ENCODE measurements at places on chromosomes 4 and X.

DNA sequence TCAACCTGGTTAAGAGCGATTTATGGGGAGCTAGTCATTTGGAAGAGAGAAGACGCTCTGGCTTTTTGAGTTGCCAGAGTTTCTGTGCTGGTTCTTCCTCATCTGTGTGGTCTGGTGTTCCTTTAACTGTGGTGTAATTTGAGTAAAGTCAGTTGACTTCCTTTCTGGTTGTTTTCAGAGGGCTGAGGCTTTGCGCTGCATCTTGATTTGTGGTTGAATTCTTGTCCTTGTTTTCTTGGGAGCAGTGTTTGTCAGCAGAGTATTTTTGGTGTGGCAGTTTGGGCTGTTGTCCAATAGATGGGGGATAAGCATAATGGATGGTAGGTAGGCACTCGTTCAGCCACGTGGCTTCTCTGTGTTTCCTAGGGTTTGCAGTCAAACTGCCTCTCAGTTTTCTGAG lies 2143.2 kb upstream of the TENM3 start:
- no peak for DNase-seq

- no peak for DNase-seq
Measured at GRCh38 chrX:71131510-71131909, 13.1 kb downstream of the MED12 start.

DNA sequence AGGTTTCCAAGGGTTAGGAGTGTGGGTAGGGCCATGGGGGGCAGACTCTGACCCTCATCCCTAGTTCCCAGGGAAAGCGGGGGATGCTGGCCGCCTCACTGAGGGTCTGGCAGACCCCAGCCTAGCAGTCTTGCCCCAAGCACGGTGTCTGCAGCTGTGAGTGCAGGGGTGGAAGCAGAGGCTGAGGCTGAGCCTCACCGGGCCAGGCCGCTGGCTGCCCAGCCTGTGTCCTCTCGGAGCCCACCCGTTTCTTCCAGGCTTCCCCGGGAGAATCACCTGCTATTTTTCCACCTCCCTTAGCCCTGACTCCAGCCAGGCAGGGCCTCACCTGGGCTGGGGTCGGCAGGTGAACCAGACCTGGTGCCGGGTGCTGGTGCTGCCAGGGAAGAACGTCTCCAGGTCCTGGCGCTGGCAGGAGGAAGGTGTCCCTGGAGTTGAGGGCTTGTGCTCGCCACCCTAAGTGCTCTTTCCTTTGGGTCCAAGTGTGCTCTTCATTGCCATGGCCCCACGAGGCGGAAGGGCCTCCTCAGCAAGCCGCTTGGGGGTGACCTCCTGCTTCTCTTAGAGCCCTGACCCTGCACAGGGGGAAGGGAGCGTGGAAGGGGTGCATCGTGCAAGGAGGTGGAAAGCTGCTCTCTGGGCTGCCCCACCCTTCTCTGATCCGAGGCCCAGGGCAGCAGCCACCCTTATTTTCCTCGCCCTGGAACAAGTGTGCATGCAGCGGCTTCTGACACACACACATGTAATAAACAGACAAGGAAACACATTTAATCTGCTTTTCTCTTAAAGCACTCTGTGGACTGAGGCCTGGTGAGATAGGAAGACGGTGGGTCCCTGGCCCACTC lies 112.7 kb downstream of the FAM53A start:
- no peak for DNase-seq

- DNase-seq: no peak
Measured at GRCh38 chr4:5609306-5610007, 98.9 kb downstream of the EVC2 start.

- DNase-seq: no peak
Measured at GRCh38 chr4:22190855-22191254, 242.3 kb upstream of the KCNIP4 start.

GRCh38 chr4:107815158-107815557 lies 9.6 kb upstream of the SGMS2 start:
- DNase-seq: no peak

- DNase-seq: no peak
Measured at GRCh38 chr4:6848717-6849305, 60.8 kb upstream of the TBC1D14 start.

GRCh38 chr4:129532573-129532972 lies 436.6 kb downstream of the C4orf33 start:
- DNase-seq: no peak

GRCh38 chr4:128354205-128354821 lies 66.7 kb upstream of the PGRMC2 start:
- no peak for DNase-seq

DNA sequence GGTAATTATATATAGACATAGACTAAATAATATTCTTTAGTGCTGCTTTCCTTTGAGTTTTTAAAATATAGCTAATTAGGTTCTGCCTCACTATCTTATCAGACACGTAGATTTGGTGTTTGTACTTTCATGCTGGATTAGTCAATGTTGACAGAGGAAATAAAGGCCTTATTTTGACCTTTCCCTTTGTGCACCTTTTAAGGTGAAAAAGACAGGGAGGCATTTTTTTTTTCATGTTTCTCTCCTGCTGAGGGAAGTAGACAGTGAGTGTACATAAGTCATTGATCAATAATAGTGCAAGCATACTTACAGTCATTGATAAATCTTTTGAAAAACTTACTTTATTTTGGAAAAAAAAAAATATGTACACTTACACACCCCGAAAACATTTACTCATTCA lies 467.8 kb downstream of the GRXCR1 start:
- DNase-seq: no peak

GRCh38 chr4:74309223-74309622 lies 953 bp downstream of the EPGN start:
- DNase-seq: no peak

All from CD4-positive, alpha-beta T cell treated with Interleukin-21 for 1 hour (primary cell).